T-helper 17 cell (primary cell): ENCODE measurements at places on chromosomes 1 and 21. TPM values are rescaled to one million over a fixed set of nuclear protein-coding genes. Genes with fewer than 3 reads are reported as not detected.
A peak's percentile ranks its signal among the peaks of the same experiment; 100 is the strongest.

The MCOLN3 gene
- 3.2 TPM for total RNA-seq

The FAM72D gene
- 0.37 TPM for total RNA-seq

The CFAP107 gene
- not detected for total RNA-seq

The PRR9 gene
- total RNA-seq, result not detected

The NUAK2 gene
- total RNA-seq, result 8.6 TPM

The ESRRG gene
- total RNA-seq, result not detected

The ARHGAP30 gene
- 156 TPM for total RNA-seq

The OR14K1 gene
- not detected for total RNA-seq

The CNR2 gene
- total RNA-seq, result 0.85 TPM

- no peak for DNase-seq
Observed at GRCh38 chr21:26470351-26471098, 102.6 kb downstream of the CYYR1 start.

DNA sequence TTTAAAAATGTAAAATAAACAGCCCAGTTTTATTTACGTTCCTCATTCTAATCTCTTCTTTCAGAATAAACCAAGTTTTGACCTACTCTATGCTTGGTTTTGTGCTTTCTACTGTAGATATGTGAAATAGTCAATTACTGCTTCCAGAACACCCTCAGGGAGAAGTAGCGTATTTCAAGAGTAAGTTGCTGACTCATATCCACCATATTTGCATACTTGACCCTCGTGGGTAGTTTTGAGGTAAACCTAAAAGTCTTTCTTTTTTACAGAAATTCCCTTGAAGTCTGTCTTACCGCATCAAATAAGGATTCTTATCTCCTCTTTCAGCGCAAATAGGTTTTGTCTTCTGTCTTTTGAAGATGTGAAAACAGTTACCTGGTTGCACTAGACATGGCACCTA is 1.4 kb upstream of the OR2L3 start:
- DNase-seq, result no peak

GRCh38 chr1:2311184-2312032 is 79.9 kb downstream of the MORN1 start:
- peak; percentile 54 for DNase-seq

GRCh38 chr1:234241941-234242490 is 131.2 kb upstream of the COA6 start:
- DNase-seq, result no peak

- no peak for DNase-seq
Observed at GRCh38 chr1:24743404-24744211, 1.6 kb upstream of the CLIC4 start.

DNA sequence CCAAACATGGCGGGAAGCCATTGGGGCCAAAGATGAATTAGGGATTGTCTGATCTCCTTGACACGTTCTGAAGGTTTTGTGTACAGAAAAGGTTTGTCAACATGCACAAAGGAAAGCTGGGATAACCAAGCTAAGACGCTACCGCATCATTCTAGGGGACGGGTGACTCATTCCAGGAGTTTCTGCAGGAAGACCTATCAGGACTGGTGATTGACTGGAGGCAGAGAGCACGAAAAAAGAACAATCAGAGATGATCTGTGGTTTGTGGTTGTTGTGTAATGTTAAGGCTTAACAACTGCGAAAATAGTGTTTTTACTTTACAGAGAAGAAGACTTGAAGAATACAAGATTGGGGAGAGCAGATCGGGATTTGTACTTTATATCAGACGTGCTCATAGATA is 22.2 kb upstream of the ERG start:
- DNase-seq, result no peak

DNA sequence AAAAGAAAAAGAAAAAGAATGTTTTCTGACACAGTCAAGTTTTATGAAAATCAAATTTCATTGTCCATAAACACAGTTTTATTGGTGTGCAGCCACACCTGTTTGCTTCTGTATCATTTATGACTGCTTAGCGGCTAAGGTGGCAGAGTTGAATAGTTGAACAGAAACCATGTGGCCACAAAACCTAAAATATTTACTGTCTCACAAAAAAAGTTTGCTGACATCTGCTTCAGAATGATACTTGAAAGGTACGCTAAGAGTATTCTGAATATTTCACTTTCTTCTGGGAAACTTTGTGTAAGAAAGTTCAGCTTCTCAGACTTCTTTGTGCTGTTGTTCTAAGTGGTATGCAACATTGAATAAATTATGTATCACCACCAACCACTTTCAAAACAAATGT is 6.2 kb downstream of the KCNK1 start:
- no peak for DNase-seq

DNA sequence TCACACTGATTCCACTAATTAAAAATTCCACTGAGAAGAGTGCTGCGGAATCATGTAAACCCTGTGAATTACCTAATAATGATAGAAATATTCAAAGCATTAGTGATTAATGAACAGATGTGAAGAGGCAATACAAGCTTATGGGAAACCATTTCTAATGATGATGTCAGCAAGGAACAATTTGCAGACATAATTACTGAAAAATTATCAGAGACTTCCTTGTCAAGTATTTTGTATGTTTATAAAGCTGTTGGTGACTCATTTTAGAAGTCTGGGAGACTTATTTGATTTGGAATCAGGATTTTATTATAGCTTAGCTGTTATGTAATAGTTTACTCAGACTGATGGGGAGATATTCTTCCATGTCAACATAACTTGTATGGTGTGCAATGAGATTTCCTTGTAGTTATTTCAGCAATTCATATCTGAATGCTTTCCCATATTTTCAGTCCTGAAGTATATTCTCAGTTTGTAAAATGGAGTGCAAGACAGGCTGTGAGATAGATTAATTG is 135.5 kb downstream of the TGFB2 start:
- DNase-seq, result no peak

- peak; percentile 82 for DNase-seq
Observed at GRCh38 chr1:27959792-27960603, at the start of gene XKR8. Gene XKR8, plus strand, starts transcription at chr1:27959973. Its CDS starts 97 bp downstream, at chr1:27960070.

DNA sequence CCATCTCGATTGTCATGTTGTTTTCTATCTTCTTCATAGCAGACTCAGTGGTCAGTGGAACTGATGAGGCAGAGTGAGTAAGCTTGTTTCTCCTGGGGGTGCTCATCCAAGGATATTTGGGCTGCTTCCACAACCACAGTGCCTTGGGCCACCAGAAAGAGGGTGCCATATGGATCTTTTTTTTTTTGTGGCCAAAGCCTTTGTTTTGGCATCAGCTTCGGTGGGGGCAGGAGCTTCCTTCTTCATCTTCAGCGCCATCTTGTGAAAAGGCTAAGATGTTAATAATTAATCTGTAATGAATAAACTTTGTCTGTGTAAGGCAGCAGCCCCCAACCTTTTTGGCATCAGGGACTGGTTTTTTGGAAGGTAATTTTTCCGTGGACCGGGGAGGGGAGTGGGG is 6.6 kb upstream of the PLPP3 start:
- no peak for DNase-seq

- no peak for DNase-seq
Observed at GRCh38 chr1:57799490-57800115, 375.7 kb upstream of the DAB1 start.

DNA sequence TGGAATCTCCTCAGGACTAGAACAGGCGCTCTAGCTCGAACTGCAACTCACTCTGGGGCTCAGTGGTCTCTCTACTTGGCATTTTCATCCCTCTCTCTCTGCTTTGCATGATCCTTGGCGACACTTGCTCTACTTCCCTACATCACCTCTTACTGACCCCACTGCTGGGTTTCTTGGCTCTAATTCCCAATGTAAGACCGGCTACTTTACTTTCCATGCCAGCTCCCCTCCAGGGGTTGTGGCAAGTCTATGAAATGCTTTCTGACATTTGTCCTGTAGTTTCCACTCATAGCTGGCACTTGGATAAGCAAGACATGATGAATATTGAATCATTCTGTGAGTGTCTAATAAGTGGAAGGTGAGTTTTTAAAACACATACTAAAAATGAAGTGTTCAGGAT is 292.3 kb downstream of the USP25 start:
- DNase-seq, result no peak

DNA sequence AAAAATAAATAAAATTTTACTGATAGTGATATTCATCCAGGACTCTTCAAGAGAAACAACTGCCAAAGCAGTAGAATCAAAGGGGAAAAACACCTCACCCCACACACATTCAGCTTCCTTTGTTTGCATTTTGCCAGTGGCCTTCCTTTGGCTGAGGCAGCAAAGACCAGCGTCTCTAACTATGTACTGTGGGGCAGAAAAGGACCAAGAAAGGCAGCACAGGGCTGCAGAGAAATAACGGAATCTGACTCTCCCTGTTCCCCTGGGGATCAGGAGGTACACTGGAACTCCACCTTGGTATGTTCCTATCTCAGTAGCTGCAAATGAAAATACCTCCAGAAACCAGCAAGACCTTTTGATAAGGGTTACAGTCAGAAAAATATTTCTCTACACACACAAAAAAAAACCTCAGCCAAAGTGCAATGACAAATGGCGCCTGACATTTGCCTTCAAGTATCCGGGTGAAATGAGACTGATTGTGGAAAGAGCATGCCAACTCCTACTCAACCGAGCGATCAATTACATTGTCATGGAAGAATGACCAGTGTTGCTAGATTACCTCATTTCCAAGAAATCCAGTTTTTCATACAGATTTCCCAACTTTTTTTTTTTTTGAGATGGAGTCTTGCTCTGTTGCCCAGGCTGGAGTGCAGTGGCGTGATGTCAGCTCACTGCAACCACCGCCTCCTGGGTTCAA is 50.9 kb downstream of the TARBP1 start:
- DNase-seq, result no peak

GRCh38 chr21:36188081-36188681 is 31.6 kb downstream of the DOP1B start:
- DNase-seq, result no peak

GRCh38 chr21:42362700-42363099 is 3.6 kb downstream of the TFF1 start:
- no peak for DNase-seq

- no peak for DNase-seq
Observed at GRCh38 chr1:116001739-116002487, 25.6 kb downstream of the SLC22A15 start.

GRCh38 chr1:27539901-27540861 is 50.2 kb upstream of the WASF2 start:
- DNase-seq, result no peak

DNA sequence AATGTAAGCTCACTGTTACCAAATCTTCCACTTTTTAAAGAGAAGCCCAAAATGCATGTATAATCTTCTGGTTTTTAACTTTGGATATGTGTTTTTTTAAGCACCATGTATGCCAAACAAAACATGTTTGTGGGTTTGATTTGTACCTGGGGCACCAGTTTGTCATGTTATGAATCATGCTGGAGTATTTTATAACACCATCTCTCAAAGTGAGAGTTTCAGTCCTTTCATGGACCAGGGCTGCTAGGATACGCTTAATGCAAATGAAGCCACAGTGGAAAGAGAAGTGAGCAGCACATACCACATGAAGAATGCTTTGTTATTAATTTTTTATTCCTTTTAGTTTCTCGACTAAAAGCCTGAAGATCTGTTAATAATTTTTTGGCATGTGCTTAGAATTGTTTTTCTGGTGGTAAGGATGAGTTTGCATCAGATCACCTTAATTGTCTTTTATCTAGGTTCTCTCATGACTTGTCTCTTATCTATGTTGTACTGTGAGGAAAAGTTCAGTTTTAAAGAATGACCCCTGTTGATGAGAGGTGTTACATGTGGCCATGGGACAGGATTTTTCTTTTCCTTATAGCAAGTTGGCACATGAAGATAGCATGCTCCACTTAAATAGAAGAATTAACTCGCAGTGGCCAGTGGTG is 2.0 kb upstream of the RABGAP1L start:
- no peak for DNase-seq

DNA sequence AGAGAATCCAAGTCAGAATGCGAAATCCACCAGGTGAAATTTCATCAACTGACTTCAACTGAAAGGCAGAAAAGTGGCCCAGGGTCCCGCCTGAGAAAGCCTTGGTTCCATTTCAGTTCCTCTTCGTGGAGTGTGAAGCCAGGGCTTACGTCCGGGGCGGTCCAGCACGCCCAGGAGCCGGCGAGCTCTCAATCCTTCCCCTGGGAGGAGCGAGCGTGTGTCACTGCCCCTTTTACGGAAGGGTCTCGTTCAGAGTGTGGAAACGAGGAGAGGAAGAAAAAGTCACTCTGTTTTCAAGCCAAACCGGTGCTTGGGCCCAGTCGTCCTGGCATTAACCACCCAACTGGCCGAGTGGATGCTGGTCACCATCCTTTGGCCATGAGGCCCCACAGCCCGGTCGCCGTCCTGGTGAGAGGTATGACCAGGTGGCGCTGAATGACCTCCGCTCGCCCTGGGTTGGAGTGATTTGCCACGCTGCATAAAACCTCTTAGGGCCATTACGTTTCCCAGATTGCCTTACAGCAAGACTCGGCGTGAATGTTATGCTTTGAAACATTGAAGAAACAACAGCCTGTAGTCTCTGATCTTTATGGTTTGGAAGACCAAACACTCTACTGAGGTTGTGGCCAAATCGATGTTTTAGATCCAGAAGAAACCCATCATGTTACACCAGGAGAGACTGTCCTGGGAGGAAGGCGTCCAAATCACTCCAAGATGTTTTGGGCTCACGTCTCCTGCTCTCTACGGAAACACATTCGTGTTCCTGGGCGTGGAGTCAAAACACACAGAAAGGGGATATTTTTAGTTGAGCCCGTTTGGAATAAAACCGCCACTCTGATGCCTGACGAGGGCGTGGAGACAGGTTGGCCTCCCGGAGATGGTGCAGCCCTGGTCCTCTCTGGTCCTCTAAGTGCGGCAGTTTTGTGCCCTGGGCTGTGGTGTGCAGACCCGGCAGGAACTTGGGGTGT is 93.6 kb upstream of the ACTRT2 start:
- no peak for DNase-seq
